Mesothelial cell of epicardium (in vitro differentiated cells): ENCODE measurements at places on chromosomes 5 and 9. TPM values are rescaled to one million over a fixed set of nuclear protein-coding genes. Genes with fewer than 3 reads are reported as not detected.

The EDIL3 gene
- total RNA-seq = 45.2 to 51.3 TPM (median 48.0 TPM) in 3 replicates

The PCDHA7 gene
- 4.2 to 5.5 TPM (median 4.5 TPM) in 3 replicates for total RNA-seq

The PCDHGA6 gene
- total RNA-seq = 0.25 to 0.60 TPM (median 0.57 TPM) in 3 replicates

The GAPT gene
- 1.3 to 2.0 TPM (median 1.6 TPM) in 3 replicates for total RNA-seq

The SEMA4D gene
- 41.8 to 44.7 TPM (median 42.7 TPM) in 3 replicates for total RNA-seq

The TUBB4B gene
- total RNA-seq = 146 to 152 TPM (median 148 TPM) in 3 replicates
